ENCODE measurements at places on chromosomes 7 and 10.
A peak's percentile ranks its signal among the peaks of the same experiment; 100 is the strongest.

- no peak for DNase-seq
Observed at GRCh38 chr7:128878226-128879105, 15.8 kb downstream of the ATP6V1F start.

DNA sequence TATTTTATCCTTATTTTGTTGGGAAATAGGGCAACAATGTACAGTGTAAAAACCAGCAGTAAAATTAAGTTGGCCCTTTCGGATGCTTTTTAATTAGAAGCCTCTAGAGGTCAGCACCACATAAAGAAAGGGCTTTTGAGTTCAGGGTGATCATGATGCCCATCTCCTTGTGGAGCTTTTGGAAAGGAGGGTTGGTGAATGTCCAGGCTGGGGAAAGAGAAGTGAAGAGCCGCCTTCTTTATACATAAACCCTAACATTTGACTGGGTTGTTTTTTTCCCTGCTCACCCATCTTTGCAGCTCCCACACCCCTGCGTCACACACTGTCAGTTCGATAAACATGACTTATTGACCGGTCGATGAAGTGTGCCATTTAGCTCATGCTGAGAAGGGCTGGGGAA, 29.8 kb downstream of the MTURN start:
- peak; percentile 19 for DNase-seq

DNA sequence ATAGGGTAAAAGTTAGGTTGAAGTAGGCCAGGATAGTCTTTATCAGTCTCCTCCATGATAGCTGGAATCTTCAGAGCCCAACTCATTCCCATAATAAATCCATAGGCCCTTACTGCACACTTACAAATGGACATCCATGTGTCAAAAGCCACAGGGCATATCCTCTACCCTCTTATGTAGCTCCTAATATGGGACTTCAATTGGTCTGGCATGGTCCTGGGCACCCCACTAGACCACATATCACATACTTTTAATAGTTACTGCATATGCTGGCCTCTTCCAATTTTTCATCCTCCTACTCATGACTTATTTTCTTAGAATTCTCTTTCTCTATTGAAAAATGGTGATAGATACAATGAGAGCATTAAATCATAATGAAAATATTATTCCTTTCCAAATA, 169.3 kb downstream of the MAGI2 start:
- DNase-seq, result no peak

GRCh38 chr10:71255808-71256660, 43.7 kb downstream of the UNC5B start:
- DNase-seq, result no peak

GRCh38 chr7:33072471-33072870, 9.9 kb upstream of the NT5C3A start:
- DNase-seq, result no peak

DNA sequence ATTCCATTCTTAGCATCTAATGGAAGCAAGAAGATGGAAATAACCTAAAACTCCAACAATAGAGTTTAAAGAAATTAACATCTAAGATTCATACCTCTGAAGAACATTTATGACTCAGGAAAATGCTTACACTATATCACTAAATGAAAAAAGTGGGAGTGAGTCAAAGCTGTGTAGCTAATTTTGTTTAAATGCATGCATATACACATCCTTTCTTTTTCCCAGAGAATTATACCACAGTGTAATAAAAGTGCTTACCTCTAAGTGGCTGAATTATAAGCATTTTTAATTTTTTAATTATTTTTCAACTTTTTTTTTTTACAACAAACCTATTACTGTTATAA, 44.3 kb downstream of the CCDC71L start:
- no peak for DNase-seq

DNA sequence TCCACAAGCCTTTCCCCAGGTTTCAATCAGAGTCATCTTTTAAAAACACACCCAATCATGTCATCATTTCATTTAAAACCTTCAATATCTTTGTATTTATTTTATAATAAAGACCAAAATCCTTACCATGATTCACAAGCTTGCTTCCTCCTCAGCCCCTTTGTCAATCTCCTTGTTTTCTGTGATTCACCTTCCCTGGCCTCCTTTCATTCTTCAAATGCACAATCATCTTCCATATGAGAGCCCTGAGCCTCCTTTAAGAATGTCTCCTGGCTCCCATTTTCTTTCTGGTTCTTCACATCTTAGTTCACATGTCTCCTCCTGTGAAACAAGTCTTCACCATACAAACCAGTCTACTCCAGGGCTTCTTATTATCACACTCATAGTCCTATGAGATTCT, 904.0 kb downstream of the SORCS3 start:
- no peak for DNase-seq

DNA sequence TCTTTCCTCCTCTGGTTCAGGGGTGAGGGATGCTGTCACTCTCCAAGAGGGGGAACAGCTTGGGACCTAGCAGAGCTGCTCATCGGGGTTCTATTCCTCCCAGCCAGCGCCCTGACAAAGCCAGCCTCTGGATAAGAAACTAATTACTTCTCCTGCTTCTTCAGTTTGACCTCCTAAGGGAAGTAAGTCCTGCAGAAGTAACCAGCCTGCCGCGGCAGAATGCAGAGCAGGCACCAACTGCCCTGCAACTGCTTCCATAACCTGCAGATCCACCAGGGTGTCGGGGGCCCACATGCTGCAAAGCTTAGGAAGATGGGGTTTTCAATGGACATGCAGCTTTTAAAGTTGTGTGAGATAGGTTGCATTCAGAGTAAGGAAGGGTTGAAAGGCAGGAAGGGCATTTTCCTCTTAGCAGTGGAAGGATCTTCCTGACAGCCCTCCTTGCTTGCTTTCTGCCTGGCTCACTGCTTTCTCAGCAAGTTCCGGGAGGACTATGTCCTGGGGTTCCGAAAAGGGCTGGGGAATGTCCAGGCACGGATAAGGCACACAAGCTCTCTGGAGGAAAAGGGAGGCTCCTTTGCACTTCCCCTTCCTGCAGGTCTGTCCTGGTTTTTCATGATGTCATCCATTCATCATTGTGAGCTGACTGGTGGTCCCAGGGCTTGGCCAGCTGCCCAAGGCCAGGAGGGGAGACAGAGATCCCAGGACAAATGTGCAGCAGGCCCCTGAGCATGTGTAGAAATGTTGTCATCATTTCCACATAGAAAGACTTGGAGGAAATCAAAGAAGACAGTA, 24.3 kb upstream of the CALU start:
- DNase-seq, result no peak

DNA sequence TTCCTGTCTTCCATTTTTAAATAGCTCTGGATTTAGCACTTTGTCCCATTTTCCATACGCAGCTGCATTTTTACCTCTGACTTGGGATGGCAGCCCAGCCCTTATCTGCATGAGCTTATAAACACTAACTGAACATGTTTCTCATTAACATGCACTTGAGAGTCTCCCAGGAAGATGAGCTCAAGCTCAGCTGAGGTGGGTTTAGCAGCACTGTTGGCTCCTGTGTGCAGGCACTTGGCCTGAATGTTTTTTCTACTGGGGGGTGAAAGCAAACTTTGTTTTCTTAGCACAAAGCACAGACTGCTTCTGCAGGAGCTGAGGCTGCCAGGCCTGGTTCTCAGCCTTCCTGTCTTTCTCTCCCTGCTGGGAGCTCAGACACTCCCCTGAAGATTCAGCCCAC, 1093.6 kb upstream of the AUTS2 start:
- DNase-seq, result no peak

- DNase-seq, result no peak
Observed at GRCh38 chr7:104836976-104837375, 177.0 kb upstream of the KMT2E start.

GRCh38 chr10:132536241-132536876, 1.2 kb upstream of the INPP5A start:
- no peak for DNase-seq

- DNase-seq, result no peak
Observed at GRCh38 chr7:138212314-138212713, 136.1 kb downstream of the AKR1D1 start.

- DNase-seq, result no peak
Observed at GRCh38 chr10:490891-491571, 198.4 kb downstream of the DIP2C start.

- peak; percentile 17 for DNase-seq
Observed at GRCh38 chr7:95470452-95470851, 15.3 kb upstream of the ASB4 start.

DNA sequence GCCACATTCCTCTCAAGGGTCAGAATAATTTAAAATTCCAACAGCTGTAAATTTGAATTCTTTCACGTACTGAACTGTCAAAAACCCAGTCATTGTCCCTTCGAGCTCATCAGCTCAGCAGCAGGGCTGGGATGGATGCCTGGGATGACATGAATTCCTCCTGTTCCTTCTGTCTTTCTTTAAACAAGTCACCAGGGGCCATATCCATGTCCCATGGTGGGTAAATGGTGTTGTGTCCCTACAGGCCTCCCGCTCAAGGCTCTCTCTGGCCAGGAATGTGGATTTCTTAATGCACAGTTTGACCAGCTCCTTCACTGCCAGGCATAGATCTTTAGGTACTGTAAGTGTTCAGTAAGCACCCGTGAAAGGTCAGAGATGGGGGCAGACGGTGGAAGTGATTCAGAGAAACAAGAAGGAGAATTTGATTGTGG, 13.8 kb upstream of the TECPR1 start:
- DNase-seq, result no peak

- no peak for DNase-seq
Observed at GRCh38 chr7:115005953-115006352, 84.1 kb downstream of the MDFIC start.

DNA sequence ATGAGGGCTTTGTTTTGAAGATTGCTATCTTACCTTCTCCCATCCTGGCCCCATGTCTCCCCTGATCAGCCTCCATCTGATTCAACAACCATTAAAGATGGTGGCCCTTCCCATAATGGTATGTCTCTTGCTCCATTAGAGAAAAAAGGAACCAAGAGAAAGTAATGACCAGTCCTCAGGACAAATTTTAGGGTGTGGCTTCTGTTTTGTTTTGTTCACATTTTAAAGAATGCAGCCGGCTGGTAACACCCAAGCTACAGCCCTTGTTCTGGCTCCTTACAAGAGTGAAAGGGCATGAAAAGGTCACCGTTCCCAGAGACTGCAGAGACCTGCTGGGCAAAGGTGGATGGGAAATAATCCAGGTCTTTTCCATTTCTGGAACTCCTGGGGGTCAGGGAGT, 287.9 kb upstream of the NEBL start:
- DNase-seq, result no peak

GRCh38 chr10:119250641-119251314, 43.4 kb downstream of the GRK5 start:
- DNase-seq, result no peak
